ENCODE measurements at places on chromosomes 11 and 22. TPM values are rescaled to one million over a fixed set of nuclear protein-coding genes. Genes with fewer than 3 reads are reported as not detected.

Gene MRGPRX3
- total RNA-seq = not detected

Gene TMPRSS4
- not detected for total RNA-seq

Gene ADORA2A
- 0.54 TPM for total RNA-seq

Gene MMP27
- not detected for total RNA-seq

Gene KCNK4
- not detected for total RNA-seq

Gene PGA5
- total RNA-seq = not detected

Gene PDGFD
- 6.1 TPM for total RNA-seq

Gene CLMP
- total RNA-seq = 23.7 TPM

Gene NDUFS3
- total RNA-seq = 135 TPM

Gene PGA4
- not detected for total RNA-seq

Gene SYT9
- 0.11 TPM for total RNA-seq

Gene CHRDL2
- total RNA-seq = 4.1 TPM

Gene ART5
- total RNA-seq = 0.43 TPM

Gene SORL1
- 1.4 TPM for total RNA-seq

Gene PLAAT2
- 0.46 TPM for total RNA-seq

Gene TEX12
- total RNA-seq = not detected

Gene TSPAN32
- not detected for total RNA-seq

Gene OR2AG2
- not detected for total RNA-seq

Gene MIAT
- 0.27 TPM for total RNA-seq

Gene RIC3
- total RNA-seq = 2.1 TPM

Gene TRIM51
- not detected for total RNA-seq

Gene TIRAP
- 6.8 TPM for total RNA-seq

Gene OR5A1
- total RNA-seq = not detected

Gene MS4A15
- total RNA-seq = not detected

Gene TMEM132A
- 91.4 TPM for total RNA-seq

Gene ROM1
- 4.1 TPM for total RNA-seq

Gene MOV10L1
- not detected for total RNA-seq

Gene MS4A6E
- total RNA-seq = not detected

Gene MS4A8
- not detected for total RNA-seq

Gene SYCE3
- 0.45 TPM for total RNA-seq

Gene SPDYC
- not detected for total RNA-seq
